ENCODE measurements at places on chromosomes 5 and 9.

DNA sequence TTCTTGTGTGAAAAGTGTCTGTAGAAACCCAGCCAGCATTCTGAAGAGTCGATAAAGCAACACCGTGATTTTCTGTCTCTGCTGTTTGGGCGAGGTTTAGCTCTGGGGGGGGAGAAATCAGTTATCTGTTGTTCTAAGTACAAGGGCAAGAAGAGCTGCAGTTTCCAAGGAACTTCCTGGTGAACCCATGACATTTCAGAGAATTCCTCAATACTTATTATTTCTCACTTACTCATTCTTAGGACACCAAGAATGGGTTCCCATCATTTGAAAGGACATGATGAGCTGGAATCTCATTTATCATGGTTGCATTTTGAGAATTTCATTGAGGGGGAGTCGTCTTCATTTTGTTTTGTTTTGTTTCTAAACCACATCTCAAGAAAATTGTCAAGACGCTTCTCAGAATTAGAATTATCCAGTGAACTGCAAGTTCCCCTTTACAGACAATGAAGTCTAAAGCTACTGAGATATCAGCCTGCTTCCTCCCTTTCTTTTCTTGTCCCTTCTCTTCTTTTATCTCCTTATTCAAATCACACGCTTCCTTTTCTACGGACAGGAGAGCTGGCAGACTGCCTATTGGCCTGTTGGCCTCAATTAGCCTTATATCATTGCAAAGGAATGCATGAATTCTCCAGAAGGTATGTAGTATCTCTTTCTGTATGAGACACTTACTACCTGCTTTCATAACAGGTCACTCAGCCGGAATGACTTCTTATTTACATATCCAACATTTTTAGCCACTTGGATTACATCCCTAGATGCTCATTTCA, 53.7 kb downstream of the ZNF462 start:
- peak; percentile 77 for DNase-seq

- DNase-seq: no peak
Measured at GRCh38 chr5:156758011-156758791, 91.9 kb upstream of the PPP1R2B start.

- DNase-seq: no peak
Measured at GRCh38 chr9:131880833-131881583, 141.1 kb upstream of the RAPGEF1 start.

- no peak for DNase-seq
Measured at GRCh38 chr5:119795768-119796167, 166.4 kb downstream of the FAM170A start.

DNA sequence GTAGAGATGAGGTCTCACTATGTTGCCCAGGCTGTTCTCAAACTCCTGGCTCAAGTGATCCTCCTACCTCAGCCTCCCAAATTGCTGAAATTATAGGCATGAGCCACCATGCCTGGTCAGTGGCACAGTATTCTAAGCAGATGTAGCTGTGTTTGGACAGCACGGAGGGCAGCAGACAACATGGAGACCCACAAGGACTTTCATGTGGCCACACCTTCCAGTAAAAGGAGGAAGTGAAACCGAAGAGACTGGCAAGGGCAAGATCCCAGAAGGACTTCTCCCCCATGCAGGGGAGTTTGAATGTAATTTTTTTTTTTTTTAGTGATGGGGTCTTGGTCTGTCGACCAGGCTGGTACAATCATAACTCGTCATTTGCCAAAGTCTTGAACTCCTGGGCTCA, 172.2 kb downstream of the TRPM3 start:
- no peak for DNase-seq

- DNase-seq: peak; percentile 79
Measured at GRCh38 chr9:38022995-38023394, 46.0 kb downstream of the SHB start.

GRCh38 chr5:136106351-136107031, 26.2 kb upstream of the SMAD5 start:
- DNase-seq: no peak

- DNase-seq: no peak
Measured at GRCh38 chr5:180976518-180976917, 12.1 kb upstream of the BTNL3 start.

DNA sequence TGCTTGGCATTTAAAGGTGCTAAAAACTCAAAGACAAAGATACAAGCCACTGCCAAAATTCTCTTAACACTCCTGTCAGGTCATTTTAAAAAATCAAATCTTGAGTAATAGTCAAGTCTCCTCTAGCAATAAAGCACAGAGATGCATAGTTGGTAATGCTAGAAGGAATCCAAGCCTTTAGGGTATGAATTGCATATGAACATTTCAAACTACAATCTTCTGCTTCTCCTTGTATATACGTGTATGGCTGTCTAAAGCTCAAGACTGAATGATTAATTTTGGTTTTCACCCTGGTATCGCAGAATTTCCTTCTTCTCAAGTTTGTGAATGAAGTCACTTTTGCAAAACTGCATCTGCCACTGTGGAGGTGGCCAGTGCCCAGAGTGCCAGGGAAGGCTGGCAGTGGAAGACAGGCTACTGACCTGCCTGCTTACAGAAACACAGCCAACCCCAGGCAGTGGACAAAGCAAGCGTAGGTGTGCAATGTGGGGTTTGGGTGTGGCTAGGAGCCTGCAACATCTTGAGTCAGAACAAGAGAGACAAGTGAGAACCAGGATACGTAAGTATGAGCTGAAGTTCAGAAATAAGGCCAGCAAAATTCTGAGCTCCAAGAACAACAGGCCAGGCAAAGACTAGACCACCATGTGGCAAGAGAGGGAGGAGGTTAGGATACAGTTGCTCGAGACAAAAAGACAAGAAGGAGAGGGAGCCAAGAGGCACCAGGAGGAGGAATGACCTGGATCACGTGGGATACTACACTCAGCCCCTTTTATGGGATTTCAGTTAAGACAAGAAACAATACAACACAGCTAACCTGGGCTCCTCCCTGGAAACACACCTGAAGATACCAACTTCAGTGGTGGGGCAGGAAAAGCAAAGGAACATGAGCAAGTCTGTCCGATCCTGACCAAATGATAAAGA, 22.6 kb downstream of the MYO10 start:
- DNase-seq: no peak

DNA sequence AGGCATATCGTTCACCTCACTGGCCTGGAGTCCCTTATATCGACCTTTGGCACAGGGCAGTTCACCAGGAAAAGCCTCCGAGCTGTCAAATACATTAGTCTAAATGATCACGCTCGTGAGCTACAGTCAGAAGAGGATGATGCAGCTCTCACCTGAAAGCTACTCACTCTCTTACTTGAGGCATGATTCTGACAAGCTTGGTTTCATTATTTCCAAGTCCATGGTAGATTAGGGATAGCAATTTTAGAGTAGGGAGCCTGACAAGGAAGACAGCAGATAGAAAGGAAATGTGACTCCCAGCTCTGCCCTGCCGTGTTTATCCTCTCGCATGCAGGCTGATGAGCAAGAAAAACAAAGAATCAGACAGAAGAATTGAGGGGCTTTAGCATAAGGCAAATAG, 98.0 kb upstream of the MAP1B start:
- no peak for DNase-seq

GRCh38 chr9:14993901-14994554, 83.8 kb upstream of the FREM1 start:
- DNase-seq: no peak

DNA sequence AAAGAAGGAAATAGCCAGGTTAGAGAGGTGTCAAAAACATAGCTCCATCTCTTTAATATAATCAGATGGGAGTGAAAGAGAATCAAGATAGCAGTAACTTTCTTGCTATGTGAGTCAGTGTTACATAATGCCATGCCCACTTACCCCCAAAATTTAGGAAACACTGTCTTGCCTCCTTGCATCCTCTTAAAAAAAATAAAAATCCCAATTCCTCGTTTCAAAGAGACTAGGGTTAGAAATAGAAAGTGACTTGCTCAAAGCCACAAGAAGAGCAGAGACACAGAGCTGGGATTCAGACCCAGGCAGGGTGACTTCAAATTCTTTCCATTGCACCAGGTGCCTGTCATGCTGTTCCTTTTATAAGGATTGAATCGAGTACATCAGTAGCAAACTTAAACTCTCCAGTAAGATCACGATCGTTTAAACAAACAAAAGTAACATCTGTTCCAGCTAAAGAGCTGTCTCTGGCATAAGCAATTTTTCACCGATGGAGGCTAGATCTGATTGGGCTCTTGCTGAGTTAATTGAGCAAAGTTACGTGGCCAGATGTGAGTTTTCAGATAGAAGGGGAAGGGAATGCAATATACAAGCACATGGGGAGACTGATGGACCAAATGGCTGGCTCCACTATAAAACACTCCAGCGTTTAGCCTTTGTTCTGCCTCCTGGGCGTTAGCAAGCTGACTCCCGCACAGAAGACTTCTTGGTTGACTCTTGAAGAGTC, 176.9 kb downstream of the PALM2AKAP2 start:
- no peak for DNase-seq

DNA sequence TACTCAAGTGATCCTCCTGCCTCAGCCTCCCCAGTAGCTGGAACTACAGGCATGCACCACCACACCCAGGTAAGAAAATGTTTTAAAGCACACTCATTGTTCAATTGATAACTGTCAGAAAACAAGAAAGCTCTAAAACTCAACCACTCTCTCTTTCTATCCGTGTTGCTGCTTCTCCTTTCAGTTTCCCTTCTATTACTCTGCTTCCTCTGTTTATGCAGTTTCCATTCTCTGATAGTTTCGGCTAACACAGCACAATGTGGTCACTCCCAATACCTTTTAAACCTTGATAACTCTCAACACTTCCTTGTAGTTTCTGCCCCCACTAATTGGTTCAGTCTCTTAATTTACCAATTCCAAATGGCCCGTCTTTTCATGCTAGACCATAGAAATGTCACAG, 59.2 kb upstream of the NR4A3 start:
- DNase-seq: no peak

- no peak for DNase-seq
Measured at GRCh38 chr5:176534640-176535039, 2.6 kb downstream of the RNF44 start.

- DNase-seq: no peak
Measured at GRCh38 chr5:53971131-53971530, 339.2 kb downstream of the ARL15 start.

- DNase-seq: no peak
Measured at GRCh38 chr5:36680066-36680465, 73.7 kb downstream of the SLC1A3 start.

GRCh38 chr5:35830587-35830986, 26.1 kb upstream of the IL7R start:
- DNase-seq: no peak

GRCh38 chr5:159409801-159410200, 79.5 kb upstream of the IL12B start:
- no peak for DNase-seq

DNA sequence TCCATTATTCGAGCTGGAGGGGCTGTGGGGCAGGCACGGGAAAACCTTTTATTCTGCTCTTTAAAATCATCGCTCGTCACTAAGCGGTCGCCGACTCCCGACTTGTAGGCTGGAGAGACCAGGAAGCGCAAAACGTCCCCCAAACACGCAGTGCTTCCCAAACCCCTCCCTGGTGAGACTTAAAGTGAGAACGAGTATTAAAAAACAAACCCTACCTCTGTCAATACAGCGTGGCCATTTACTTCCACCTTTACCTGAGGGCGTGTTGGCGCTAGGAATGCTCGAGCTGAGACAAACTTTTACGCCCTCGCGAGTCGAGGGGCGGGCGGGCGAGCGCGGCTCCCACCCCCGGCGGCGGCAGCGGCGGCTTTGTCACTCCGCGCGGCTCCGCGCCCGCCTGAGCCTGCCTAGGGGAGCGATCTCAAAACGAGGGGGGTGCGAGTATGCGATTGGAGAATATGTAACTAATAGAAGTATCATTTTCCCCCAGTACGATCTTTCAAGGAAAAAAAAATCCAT, at the start of gene NR2F1-AS1:
Gene NR2F1-AS1 (minus strand): TSS at position 293 of the 519 bp plus-strand sequence.
- DNase-seq: no peak

GRCh38 chr5:90813392-90813791, 254.8 kb downstream of the ADGRV1 start:
- DNase-seq: no peak

- DNase-seq: no peak
Measured at GRCh38 chr5:178553517-178553916, 36.7 kb downstream of the COL23A1 start.

GRCh38 chr9:6910032-6910431, 152.3 kb downstream of the KDM4C start:
- no peak for DNase-seq

- DNase-seq: no peak
Measured at GRCh38 chr5:77797136-77797535, 21.0 kb upstream of the TBCA start.

DNA sequence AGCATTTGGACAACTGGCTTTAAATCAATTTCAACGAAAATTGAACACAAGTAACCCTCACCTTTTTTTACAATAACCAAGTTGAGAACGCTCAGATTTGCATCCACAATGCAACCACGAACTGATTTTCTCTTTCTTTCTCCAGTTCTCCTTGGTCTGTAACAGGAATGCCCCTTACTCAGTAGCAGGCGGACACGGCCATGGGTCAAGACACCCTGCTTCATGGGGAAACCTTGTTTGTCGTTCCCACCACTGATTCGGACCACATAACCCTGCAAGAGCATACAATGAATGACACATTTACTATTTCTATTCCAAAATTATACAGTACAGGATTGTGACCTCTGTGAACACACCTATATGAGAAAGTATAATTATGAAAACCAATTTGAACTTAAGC, 1.4 kb downstream of the RPS6 start:
- no peak for DNase-seq

DNA sequence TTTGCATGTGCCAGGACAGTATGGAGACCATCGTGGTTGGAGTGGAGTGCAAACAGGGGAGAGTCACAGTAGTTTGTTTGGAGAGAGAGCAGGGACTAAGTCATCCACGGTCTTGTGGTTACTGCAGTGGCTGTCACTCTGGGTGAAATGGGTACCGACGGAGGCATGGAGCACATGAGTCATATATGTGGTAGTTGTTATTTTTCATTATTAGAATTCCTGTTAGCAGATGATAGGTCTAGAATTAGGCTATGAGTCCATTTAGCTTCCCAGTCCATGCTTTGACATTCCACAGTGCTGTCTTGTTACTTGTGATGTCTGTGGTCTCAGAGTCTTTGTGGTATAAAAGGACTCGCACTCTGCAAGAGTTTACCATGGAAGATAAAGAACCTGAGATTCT, 303.9 kb downstream of the DMRT2 start:
- DNase-seq: no peak

DNA sequence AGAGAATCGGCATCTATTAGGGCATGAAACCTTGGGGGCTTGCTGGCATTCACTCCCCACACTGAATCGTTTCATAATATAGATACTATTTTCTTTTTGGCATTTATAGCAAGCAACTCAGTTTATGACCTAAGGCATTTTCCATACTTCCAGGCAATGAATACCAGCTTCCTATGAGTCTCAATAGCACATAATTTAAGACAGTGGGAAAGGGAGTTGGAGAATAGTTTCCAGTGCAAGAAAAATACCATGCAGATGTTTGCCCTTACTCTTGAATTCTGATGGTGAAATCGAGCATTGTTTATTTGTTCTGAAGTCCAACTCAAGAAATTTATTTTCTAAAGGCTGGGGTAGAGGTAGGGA, 175.8 kb upstream of the KLF9 start:
- DNase-seq: no peak

DNA sequence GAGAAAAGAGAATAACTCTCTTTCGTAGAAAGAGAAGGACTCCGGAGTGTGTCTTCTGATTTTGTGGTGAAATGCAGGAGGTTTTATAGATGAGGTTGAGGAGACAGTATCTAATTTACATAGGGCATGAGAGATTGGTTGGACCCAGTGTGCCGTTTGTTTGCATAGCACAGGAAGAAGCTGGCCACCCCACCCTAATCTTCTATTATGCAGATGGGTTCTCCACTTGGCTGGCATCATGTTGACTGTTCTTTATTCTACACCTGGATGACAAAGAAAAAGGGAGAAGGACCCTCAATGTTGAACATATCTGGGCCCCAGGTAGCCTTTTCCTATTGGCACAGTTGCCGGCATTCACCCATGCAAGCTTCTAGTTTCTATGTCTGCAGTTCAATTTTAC, 23.2 kb upstream of the MINAR2 start:
- DNase-seq: no peak
